ENCODE measurements at places on chromosomes 4 and X.

DNA sequence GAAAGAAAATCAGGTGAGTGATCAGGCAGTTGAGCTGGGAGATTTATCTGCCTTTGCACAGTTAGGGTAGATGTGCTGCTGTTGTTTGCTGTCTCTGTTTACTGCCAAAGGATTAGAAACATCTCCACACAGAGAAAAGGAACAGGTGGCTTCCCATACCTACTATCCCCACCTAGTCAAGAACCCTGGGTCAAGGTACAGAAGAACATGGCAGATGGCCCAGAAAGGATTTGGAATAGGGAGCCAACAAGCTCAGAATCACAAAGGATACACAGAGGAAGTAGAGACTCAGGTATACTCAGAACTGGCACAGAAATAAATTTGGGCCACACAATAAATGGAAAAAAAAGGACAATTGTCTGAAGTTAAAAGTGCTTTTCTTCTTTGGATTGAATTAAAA is 64.3 kb downstream of the TIGD2 start:
- no peak for ATAC-seq

DNA sequence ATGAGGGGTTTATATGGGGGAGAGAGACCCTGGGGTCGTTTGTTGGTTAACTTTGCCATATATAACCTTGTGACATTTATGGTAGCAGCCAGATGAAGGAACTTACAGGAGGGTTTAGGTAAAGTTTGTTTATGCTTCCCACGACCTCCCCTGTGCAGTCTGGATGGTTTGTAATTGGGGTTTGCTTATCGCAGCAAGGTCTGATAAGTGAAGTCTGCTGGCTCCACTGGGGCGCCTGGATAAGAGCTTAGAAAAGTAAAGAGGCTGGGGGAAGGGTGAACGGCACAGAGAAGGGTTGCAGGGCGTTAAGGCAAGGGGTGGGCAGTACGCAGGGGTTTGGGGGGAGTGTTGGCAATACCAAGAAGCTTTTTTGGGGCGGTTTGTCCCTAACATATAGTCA is 98.7 kb downstream of the KDM6A start:
- ATAC-seq, result no peak

DNA sequence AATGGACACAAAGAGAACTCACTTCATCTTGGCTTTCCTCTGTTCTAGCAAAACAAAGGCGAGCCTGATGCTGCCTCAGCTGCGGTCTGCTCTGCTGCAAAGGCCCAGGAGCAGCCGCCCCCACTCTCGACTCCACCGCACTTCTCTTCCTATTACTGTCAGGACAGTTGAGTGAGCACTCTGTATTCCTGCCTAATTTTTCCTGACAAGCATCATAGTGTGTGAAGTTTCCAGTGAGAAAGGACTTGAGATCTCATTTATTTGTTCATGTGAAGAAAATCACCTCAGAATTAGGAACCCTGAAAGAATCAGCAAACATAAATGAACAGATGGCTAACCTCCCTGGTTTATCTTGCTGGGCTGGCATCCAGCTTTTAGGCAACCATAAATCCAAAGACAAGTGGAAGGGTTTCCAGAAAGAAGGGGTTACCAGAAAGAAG is 15.6 kb downstream of the SCARB2 start:
- ATAC-seq, result peak; percentile 83

DNA sequence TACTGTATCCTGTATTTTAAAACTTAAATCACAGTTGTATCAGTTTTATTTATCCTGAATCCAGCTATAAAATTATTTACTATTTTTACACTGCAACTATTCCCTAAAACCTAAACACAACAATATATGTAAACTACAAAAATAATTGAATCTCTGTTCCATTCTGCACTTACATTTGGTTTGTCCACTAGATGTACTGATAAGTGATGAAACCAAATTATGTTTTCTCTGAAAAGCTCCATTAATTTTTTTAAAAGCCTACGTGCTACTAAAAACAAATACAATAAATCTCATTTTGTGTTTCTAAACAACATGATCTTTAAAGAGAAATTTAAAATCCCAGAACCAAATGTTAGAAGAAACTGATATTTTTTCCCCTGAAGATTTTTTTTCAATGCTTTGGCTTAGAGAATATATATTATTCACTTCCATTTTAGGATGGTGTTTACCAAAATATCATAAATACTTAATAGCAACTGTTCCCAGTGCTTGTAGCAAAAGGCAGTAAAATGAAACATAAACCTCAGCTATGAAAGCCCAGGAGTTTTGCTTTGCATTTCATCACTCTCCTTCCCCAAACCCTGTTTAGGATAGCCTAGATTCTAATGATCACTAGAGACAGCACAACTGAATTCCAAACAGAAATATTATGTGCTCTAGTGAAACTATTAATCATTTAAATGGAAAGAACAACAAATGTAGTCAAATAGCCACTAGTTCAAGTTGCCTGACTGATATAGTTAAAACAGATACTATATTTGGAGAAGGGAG is 19.7 kb downstream of the ANTXR2 start:
- ATAC-seq, result peak; percentile 60

GRCh38 chr4:11081006-11081405 is 347.7 kb downstream of the HS3ST1 start:
- ATAC-seq, result no peak

DNA sequence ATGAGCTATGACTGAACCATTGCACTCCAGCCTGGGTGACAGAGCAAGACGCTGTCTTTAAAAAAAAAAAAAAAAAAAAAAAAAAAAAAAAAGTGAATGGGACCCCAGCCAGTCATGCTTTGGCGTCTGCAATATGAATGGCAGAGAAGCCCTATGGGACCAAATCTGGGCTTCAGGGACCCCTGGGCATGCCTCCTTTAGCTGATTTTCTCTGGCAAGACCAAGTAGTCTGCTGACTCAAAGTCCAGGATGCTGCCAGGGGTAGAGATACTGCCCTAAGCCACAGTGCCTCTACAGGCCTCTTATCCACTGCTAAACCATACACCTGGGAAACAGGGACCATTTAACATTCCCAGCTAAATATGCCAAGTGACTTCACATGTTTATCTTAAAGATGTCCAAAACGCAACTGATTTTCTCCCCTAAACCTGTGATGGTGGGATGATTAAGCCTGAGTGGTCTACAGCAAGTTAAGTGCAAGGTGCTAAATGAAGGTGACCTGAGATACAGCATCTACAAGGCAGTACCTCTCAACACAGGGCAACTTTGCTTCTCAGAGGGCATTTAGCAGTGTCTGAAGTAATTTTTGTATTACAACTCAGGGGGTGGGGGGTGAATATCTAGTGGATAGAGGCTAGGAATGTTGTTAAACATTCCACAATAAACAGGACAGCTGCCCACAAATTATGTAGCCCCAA is 5.8 kb downstream of the RPS4X start:
- peak; percentile 10 for ATAC-seq

GRCh38 chr4:184806229-184806550 is 19.6 kb downstream of the ACSL1 start:
- ATAC-seq, result no peak
